ENCODE measurements at places on chromosomes 6 and 20.

- no peak for DNase-seq
Observed at GRCh38 chr6:52597738-52598122, 20.9 kb upstream of the TRAM2 start.

DNA sequence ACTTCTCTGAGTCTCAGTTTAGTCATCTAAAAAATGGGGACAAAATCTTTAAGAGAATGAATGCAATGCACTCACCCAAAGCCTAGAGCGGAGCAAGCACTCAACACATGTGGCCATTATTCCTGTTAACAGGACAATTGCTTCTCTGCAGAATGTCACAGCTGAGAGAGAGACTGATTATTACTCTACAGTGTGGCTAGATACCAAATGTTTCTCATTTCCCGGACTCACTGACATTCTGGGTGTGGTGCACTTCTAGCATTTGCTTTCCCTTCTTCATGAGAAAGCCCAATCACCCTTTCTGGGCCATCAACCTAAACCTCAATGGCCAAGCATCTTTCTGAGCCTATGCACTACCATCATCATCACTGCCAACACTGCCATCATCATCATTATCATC is 273.9 kb downstream of the ZNF217 start:
- DNase-seq = no peak

DNA sequence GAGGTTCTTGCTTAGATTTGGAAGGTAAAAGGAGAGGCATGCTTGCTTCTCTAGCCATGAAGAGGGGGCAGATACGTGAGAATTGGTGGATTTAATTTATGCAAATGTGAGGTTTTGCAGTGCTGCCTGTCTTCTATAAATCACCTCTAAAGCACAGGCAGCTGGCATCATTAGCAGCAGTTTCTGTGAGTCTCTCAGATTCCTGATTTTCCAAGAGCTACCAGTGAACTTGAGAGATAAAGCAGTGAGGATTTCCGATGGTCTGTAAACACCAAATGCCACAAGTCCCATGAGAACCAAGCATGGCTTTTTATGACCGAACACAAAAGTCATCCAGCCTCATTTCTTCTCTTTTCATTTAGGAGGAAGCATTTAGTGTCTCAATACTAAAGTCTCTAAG is 3.2 kb upstream of the SIRPB2 start:
- no peak for DNase-seq

- no peak for DNase-seq
Observed at GRCh38 chr20:35917077-35917476, 37.2 kb downstream of the SCAND1 start.

DNA sequence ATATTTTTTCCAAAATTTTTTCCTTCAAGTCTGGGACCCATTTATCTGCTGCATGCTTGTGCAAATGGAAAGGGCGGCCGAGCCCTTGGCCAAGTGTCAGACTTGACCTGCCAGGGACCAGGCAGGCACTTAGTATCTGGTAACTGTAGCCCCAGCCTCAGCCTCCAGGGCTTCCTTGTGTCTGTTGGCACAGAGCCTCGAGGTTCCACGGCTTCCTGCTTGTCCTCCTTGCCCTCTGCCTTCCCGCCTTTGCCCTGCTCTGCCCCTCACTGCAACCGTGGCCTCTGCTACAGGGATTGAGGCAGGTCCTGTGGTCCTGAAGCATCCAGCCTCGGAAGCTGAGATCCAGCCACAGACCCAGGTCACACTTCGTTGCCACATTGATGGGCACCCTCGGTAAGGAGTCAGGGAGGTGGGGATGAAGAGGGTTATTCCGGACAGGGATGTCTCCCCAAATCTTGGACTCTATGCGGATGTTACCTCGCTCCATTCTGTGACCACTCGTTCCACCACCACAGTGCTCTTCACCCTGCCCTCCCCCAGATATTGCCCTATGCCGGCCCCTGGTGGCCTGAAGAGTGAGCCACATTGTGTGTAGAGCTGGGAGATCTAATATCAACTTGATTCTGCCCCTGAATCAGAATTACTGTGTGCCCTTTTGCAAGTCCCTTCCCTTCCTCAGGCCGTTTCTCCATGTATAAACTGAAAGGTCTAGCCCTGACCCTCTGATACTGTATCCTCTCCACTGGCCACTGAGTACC is 41.5 kb upstream of the SRF start:
- DNase-seq = no peak

DNA sequence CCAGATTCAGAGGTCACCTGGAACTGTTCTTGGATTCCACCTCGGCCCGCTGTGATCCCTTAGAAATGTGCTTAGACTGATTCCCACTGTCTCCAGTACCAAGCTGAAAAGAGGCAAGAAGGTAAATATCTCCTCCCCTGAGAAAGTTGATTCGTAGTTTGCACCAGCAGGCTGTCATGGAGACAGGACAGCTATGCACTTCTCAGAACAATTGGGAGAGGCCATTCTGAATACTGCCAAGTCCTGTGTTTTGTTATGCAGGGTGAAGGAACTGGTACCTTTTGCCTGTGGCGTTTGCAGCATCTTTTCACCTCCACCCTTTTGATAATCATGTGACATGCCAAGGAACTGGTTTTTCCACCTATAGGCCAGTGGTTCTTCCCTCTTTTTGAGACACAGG is 58.2 kb upstream of the RNGTT start:
- DNase-seq = no peak

GRCh38 chr6:125728739-125729138 is 20.7 kb upstream of the HEY2 start:
- no peak for DNase-seq

DNA sequence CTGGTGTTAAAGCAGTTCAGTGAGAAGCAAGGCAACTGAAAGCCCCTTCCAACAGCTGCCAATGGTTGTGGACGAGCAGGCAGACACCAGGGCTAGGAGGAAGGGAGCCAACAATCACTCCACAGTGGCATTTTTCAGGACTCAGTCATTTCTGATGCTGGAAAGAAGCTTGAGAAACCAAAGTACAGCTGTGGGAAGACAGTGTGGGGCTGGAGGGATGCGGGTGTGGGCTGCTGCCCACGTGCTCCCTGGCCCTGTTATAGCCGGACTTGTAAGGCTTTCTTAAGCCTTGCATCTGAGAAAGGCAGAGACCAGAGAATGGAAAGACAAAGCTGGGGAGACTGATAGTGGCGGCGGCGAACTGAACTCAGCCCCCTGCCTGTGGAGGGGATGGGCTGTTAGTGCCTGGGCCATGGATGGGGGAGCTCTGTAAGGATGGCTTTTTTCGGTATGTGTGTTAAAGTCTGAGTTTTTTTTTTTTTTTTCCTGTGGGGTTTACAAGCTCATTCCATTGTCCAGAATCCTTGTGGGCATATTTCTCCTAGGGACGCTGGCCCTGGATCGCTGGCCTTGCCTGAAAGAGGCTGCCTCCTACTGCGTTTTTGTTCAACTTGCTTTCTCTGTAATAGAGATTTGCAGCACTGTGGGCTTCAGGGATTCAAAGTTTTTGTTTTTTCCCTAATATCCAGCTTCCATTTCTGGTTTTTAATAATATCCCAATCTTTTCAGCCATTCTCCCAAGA is 91.7 kb downstream of the GJA10 start:
- DNase-seq = no peak

DNA sequence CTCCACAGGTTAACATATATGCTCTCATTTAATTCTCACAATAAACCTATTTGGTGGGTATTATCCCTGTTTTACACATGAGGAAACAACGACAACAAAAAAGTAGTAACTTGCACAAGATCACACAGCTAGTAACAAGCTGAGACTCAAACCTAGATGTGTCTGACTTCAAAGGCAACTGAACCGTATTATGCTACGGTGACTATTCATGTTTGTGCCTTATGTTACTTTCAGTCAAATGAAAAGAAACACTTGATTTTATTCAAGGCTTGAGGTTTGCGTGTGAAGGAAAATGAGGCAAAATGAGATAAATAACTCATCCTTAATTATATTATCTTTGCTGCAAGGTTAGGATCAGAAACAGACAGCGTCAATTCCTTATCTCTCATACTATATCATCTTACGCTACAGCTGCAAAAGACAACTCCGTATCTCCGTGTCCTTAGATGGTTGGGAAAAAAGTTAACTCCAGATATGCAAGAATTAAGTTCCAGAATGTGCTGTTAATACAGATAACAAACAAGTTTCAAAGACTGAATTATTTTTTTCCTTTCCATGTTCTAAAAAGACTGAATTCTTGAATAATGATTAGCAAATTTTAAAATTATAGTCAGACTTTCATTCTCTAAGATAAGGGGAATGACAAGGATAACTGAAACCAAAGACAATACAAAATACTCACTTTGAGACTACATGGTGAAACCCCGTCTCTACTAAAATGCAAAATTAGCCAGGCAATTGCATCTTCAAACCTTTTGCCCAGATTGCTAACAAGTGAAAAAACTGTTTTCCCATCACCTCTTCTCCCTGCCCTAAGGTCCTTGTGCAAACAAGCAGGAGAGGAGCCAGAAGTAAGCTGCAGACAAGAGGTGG is 27.8 kb downstream of the STAU1 start:
- no peak for DNase-seq

GRCh38 chr20:19738951-19739350 is 19.1 kb upstream of the RIN2 start:
- DNase-seq = no peak
